ENCODE measurements at places on chromosomes 7 and 10.

DNA sequence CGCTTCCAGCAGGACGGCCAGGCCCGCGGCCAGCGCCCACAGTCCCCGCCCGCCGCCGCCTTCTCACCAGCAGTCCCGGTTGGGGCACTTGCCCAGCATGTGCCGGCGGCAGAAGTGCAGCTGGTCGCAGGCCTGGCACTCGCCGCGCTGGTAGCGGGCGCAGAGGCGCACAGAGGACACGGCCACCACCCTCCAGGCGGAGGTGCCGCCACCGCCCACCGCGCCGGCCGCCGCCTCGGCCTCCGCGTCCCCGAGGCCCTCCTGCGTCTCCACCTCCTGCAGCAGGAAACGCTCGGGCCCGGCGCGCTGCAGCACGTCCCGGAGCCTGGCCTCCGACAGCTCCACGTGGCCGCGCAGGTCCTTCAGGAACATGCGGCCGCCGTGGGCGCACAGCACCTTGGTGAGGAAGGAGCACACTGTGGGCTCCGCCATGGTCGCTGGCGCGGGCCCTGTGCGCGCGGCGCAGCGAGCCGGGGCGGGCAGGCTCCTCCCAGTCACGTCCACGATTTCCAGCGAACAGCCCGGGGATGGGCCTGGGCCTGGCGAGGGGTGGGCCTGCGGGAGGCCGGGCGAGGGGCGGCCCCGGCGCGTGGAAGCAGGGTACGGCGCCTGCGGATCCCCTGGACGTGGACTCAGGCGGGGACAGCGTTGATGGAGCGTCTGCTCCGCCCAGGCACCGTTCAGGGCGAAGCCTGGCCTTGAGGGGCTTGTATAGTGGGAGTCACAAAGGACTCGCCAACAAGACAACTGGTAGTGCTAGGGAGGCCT lies at the start of gene ZC3HAV1L:
TSS of gene ZC3HAV1L (minus strand) at position 457 of the 768 bp plus-strand sequence. CDS start at position 432, 25 bp downstream.
- DNase-seq: no peak

DNA sequence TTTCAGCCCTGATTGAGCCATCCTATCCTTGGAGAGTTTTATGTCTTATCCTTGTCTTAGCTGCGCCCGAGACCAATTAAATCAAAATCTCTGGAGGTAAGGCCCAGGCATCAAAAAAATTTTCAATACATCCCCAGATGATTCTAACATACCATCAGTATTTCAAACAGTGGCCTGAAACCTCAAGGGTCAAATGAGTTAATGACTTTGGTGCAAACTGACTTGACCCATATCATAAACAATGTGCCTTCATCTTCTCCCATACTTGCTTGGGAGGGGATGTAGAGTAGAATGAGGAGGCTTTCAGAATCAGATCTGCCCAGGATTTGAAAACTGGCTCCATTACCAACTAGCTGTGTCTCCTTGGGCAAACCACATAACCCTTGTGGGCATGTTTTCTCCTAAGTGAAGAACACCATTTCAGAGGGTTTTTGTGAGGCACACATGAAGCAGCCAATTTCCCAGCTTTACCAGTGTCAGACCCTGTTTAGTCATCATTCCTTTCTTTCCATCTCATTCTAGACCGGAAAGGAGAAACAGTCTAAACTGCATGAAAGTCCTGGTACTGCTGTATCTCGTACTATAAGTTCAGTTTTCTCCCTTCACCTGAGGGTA lies 35.7 kb upstream of the ATXN7L1 start:
- DNase-seq: no peak

DNA sequence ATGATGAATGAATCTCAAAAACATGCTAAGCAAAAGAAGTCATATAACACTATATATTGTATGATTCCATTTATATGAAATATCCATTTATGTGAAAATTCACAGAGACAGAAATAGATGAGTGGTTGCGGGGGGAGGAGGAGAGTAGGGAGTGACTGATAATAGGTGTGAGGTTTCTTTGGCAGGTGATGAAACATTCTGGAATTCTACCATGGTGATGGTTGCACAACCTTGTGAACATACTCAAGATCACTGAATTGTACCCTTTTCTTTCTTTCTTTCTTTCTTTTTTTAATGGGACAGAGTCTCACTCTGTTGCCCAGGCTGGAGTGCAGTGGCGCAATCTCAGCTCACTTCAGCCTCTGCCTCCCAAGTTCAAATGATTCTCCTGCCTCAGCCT lies 10.7 kb downstream of the SVOPL start:
- no peak for DNase-seq

DNA sequence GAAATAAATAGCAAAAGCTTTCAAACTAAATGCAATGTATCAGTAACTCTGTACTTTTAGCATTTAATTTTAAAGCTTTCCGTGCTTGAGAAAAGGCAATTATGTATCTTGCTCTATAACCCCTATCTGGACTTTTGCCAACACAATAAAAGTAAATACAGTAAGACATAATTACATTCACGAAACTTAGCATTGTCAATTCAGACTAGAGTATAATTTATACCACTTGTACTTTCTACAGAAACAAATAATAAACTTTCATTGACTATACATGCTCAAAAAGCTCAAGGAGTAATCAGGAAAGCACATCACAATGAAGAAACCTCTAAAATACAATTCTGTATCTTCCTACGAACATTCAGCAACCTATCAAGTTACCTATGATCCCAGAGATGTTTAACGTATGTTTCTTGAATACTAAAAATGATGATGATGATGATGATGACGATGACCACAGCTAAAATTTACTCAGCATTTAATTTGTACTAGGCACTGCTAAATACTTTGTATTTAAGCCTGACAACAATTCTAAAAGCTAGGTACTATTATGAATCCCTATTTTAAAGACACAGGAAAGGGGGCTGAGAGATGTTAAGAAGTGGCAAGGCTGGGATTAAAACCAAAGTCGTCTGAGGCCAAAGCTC lies 44.9 kb downstream of the MINDY3 start:
- no peak for DNase-seq

GRCh38 chr7:36171503-36171902 lies 18.4 kb downstream of the EEPD1 start:
- no peak for DNase-seq

- DNase-seq: no peak
Observed at GRCh38 chr10:84696610-84697009, 368.2 kb downstream of the CCSER2 start.

GRCh38 chr7:22397981-22398380 lies 41.0 kb upstream of the RAPGEF5 start:
- no peak for DNase-seq

DNA sequence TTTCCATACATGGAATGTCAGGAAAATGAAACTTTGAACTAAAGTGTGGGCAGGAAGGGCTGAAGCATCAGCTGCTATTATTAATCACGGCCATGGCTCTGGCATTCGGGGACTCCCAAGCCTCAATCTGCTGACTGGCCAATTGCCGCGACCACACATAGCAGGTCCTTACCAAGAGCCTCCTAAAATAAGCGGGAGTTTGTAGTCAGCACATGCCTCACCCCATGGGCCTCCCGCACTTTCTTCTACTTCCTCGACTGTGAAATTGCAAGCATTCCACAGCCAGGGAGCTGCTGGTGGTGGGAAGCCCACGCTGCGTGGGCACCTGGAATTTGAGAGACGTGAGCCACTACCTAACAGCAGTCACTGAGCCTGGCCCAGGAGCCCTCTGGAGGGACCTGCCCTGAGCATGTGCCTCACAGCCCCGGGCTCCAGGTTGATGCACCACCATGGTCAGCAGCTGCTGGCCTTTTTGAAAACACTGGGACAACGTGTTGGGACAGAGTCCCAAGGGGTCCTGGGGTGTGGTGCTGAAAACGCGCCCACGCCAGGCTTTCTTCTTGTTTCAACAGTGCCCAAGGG lies 211.4 kb downstream of the TNS3 start:
- DNase-seq: no peak

DNA sequence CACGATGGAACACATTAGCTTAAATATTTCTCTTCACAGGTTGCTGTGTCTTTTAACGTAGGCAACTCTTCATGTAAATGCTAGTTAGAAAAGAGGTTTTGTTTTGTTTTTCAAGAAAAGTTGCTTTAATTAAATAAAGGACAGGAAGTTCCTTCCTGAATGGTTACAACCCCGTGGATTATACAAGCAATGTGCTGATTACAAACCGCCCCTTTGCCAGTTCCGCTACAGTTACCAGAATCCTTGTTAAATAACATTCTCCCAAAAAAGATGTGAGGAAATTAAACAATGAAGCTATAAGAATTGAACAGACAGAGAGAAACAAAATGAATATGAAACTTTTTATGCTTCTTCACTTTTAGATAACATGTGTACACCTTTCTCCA lies 75.1 kb downstream of the LYZL2 start:
- no peak for DNase-seq

DNA sequence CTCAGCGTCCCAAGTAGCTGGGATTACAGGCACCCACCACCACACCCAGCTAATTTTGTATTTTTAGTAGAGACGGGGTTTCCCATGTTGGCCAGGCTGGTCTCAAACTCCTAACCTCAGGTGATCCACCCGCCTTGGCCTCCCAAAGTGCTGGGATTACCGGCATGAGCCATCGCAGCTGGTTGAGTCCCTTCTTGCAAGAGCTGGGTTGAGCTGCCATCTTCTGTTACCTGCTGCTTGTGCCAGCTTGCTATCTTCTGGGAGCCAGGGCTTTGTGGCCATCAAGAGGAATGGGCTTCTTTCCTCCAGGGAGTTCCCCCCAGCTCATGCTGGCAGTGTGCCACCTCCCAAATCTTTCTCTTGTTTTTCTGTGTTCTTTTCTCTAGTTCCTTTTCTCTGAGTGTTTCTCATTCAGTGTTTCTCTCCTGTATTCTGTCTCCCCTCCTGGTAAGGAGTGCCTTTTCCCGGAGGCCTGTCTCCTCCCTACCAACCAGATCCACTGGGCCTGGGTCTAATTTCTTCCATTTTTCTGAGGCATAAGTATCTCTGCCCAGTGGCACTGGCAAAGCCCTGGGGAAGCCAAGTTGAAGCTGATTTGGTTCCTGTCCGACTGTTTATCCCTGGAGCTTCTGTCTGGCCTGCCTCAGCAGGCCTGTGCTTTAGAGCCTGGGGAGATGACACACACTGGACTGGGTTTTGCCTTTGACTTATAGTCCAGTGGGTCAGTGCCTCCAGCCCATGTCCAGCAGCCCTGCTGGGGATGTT lies 3.7 kb downstream of the DBNL start:
- DNase-seq: no peak

- DNase-seq: no peak
Observed at GRCh38 chr7:116689790-116690259, 17.8 kb downstream of the MET start.

DNA sequence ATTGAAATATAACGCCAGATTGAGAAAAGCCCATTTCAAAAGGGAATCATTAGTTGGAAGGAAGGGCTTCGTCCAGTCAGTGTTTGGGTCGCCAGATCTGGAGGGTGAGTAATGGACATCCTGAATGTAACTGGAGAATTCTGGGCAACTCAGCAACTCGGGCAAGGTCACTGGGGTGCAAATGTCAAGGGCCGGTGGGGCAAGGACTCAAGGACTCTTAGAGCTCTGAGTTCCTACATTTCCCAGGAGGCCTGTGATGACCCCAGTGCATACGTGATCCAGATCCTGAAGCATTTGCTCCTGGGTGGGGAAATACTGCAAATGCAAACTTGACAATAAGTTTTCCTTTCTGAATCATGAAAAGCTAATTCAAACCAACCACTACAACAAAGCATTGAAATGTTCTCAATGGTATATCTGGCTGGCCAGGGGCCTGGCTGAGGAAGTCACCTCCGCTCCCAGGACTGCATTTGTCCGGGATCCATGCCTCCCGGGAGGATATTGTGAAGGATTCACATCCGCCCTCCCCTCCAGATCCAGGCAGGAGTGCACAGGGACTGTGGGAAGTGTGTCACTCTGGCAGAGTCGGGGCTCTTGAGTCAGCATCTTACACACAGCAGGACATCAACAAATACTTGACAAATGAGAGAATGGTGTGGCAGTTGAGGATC lies 164.0 kb downstream of the FANK1 start:
- DNase-seq: no peak

- DNase-seq: no peak
Observed at GRCh38 chr7:43604251-43604650, 21.3 kb downstream of the STK17A start.

DNA sequence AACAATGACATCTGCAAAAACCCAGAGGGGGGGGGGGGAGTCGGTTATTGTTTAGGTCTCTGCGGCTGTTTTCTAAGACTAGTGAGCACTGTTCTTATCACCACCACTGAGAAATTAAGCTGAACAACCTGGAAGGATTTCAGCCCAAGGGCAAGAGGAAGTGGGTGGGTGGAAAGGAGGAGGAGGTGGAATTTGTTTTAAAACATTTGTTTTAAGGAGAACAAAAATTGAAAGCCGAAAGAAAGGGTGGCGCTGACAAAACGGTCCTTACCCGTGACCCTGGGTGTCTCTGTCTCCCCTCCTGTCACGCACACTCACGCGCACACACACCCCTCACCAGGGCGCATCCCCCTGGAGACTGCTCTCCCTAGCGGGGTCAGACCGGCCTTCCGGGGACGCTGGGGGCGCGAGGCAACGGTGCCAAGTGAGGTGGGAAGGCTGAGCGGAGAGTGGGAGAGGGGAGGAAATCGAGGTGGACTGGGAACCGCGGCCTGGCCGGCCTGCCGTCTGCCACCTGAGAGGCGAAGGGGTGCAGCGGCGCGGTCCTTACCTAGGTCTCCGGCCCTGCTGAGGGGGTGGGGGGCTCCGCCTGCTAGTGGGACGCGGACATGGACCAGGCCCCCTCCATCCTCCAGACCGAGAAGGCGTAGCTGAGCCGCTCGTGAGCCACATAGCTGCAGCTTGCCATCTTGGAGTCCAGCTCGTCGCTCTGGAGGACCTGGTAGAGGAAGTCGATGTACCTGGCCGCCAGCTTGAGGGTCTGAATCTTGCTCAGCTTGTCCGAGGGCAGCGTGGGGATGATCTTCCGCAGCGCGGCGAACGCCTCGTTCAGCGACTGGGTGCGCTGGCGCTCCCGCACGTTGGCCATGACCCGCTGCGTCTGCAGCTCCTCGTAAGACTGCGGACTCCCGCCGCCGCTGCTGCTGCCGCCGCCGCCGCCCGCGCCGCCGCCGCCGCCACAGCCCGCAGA lies 1.0 kb downstream of the TWIST1 start:
- DNase-seq: no peak

GRCh38 chr10:51832652-51833383 lies 133.4 kb upstream of the CSTF2T start:
- DNase-seq: no peak

DNA sequence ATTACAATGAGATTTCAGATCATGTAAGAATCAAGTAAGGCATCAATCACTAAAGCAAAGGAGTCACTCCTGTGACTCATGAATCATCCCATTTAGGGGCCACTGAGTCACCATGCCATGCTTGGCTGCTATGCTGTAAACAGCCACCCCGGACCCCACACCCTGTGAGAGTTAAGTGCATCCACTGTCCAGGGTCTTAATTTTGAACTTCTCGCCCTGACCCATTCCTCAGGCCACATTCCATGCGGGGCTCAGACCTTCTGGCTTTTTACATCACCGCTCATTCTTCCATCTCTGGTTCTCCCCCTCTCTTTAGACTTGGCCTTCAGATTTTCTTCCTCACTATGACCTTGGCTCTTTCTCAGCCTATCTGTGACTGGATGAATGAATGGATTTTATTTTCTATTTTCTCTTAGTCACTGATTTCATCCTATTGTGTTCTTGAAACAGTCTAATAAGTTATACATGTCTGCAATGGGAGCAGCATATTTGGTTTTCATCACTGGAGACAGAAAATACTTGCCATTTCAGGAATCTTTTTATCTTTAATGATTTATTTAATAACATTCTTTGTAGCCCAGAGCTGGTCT lies 239.6 kb downstream of the SKIDA1 start:
- no peak for DNase-seq

- DNase-seq: no peak
Observed at GRCh38 chr7:157467496-157468212, 130.8 kb downstream of the DNAJB6 start.
